ENCODE measurements at places on chromosomes 3 and 15.

- DNase-seq: no peak
These were observed 16.0 kb downstream of the WDR73 start for GRCh38 chr15:84638103-84638502.

DNA sequence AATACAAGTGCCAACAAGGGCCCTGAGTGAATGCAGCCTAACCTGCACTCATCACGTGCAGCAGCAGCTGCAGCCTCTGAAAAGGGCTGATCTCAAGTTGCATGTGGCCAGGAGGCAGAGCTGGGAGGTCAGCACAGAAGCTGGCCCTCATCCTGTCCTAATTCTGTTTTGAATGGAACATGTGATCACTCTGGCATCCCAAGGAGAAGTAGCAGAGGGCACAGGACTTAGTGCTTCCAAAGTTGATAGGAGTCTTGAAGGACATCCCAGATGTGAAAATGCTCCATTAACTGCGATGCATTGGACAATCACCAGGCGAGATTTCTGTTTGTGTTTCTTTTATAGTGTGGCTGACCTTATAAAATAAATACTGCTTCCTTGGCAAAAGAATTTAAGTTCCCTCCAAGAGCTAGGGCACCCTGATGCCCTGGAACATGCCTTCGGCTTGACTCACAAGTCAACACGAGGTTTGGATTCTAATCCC is 31.6 kb upstream of the STAG1 start:
- no peak for DNase-seq

- DNase-seq: no peak
These were observed 81.3 kb downstream of the APBA2 start for GRCh38 chr15:28967066-28967465.

DNA sequence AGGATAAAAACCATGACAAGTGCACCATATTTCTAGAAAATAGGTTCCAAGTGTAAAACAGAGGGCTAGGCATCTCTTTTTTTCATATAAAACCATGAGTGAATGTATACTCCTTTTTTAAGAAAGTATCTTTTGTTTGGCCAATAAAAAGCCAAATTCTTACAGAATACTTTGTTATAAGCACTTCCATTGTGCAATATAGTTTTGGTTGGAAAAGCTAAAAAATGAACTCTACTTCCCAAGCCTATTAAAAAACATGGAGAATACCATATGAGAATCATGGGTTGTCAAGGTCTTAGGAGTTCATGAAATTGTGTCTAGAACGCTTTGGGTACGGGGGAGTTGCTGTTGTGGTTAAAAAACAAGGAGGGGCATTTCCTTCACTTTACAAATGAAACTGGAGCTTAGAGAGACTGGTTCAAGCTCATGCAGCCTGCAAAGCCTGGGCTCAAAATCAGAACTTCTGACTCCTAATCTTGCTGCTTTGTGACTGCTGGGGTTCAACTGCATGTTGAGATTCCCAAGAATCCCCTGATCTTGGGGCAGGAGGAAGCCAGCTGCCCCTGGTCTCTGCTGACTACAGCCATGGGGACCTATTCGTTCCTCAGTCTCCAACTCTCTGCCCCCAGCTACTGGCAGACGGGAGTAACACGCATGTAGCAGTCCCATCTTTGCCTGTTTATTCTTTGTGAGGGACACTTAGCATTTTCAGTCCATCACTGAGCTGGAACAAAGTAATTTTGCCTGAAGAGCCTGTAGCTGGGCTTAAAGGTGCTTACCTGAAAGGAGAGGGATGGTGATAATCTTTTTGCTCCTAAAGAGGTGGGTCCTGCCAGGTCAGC is 229.1 kb downstream of the CHST2 start:
- no peak for DNase-seq

GRCh38 chr3:535566-536416 is 339.2 kb downstream of the CHL1 start:
- no peak for DNase-seq

DNA sequence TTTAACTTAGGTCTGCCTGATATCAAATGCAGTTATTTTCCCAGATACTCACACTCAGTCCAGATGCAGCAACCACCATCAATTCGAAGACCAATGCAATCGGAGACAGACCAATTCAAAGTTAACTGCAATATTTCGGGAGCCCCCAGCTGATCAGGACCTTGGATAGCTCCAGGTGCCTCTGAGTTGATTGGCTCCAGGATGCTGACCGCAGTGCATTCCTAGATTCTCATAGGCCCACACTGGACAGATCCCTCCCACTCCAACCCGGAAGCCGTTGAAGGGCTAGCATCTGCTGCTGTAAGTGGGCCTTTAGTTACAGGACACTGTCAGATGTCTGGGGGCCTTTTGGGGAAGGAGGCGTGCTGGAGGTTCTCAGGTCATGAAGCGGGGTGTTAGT is 89.5 kb upstream of the ATP2B2 start:
- no peak for DNase-seq

All from NCI-H2171 (cell line).